Dermis microvascular lymphatic vessel endothelial cell (primary cell): ENCODE measurements at places on chromosomes 4 and X.
A peak's percentile ranks its signal among the peaks of the same experiment; 100 is the strongest.

GRCh38 chr4:38781854-38782261, 932 bp downstream of the TLR10 start:
- no peak for DNase-seq

DNA sequence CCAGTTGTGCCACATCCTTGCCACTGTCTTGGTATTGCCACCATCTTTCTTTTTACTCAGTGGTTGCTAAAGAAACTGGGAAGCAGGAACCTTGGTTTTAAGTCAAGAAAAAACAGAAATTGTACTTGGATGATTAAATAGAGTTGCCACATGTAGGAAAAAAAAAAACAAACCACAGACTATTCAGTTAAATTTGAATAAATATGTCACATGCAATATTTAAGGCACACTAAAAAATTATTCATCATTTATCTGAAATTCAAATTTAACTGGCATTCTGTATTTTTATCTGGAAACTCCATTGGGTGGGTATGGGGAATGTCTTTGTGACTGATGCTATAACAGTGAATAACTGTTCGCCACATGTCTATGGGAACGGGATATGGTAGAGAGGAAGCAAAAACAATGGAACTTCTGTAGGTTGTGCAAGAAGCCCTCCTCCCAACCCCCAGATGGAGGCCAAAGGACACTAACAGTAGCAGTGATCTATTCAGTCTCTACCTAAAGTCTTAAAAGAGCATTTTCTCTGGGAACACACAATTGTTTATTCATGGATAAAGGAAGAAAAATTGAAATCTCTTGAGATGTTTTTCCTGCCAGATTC, 57.0 kb upstream of the PLAC8 start:
- peak; percentile 68 for DNase-seq

GRCh38 chrX:129748305-129748704, 9.5 kb downstream of the XPNPEP2 start:
- no peak for DNase-seq

- DNase-seq: no peak
Measured at GRCh38 chr4:175947117-175947722, 118.4 kb upstream of the WDR17 start.

DNA sequence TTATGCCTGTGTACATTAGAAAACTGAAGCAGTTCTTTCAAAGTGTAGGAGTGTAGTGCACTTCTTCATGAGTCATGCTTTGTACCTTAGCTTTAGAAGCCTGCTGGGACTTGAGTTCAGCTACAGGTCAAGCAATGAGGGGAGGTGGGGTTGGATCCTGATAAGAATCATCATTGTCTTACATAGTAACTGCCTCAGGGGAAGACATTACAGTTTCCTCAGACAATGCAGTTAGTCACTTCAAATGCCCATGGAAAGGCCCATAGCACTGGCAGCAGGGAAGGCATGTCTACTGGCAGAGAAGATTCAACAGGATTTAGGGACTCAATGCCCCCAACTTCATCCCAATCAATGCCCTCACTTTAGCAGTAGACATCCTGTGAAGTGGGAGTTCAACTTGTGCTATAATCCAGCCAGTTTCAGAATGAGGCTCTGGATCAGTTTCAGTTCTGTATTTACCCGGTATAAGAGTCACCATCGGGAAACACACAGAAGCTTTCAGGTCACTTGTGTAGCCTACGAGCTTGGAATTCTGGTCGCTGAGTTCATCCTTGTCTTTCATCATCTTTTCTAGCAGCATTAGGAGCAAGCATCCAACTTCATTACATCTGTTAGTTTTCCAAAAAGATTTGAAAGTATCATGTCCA, 1216.5 kb downstream of the RAPGEF2 start:
- DNase-seq: no peak
